ENCODE measurements at places on chromosomes 12 and 14.

DNA sequence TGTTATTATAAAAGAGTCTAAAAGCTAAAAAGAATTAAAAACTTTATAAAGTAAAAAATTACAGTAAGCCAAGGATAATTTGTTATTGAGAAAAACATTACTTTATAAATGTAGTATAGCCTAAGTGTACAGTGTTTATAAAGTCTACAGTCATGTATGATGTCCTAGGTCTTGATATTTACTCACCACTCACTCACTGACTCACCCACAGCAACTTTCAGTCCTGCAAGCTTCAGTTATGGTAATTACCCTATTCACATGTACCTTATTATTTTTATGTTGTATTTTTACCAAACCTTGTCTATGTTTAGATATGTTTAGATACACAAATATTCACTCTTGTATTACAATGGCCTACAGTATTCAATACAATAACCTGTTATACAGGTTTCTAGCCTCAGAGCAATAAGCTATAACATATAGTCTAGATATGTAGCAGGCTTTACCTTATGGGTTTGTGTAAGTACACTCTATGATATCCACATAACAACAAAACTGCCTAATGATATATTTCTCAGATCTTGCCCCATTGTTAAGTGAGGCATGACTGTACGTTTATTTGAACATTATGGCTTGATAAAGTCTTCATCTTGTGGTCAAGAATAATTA is 113.7 kb upstream of the KITLG start:
- no peak for DNase-seq

DNA sequence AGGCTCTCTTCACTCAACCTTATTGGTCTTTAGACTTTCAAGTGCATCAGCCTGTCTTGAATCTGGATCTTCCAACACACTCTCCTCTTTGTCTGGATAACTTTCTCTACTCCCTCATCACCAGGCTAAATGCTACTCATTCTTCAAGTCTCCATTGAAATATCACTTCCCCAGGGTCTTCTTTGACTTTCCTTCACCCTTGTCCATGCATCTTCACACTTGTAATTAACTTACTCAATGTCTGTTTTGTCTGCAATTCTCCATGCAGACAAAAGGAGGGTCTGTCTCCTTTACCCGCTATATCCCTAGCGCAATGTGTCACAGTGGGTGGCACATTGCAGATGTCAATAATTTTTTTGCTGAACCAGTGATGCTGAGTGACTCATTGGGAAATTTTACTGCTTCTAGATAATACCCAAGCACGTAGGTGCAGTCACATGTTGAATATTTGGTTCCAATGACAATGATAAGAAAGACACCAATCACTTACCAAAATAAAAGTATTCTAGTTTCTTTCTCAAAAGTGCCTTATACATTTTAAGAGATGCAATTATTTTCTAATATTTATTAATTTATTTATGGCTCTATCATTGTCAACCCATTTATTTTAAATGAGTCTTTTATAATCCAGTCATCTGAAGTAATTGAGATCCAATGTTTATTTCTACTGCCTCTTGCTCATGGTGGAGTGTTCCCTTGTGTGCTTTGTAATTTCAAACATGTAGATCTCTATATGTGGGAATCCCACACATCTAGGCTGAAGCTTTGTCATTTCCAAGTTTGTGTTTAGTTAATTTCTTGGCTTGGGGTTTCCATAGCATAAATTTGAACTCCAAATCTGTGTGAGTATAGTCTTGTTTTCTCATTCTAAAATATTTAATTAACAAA is 21.7 kb upstream of the RFC5 start:
- no peak for DNase-seq

- no peak for DNase-seq
Measured at GRCh38 chr12:2681450-2682205, 113.1 kb upstream of the FKBP4 start.

DNA sequence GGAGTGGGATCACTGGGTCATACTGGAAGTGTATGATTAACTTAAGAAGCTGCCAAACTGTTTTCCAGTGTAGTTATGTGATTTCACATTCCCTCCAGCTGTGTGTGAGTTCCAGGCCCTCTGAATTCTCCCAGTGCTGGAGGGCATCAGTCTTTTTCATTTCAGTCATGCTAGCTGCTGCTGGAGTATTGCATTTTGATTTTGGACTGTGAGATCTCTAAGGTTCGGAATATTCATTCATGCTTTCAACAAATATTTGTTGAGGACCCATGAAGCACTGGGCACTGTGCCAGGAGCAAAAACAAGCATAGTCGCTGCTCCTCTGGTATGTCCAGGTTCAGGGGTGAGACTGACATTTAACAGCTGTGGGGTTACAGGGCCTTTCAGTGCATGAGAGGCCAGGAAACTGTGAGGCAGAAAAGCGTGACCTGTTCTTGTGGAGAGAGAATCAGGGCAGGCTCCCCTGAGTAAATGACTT is 133.2 kb downstream of the SCARB1 start:
- DNase-seq, result no peak

GRCh38 chr12:129081755-129082250 is 228.5 kb downstream of the GLT1D1 start:
- no peak for DNase-seq

DNA sequence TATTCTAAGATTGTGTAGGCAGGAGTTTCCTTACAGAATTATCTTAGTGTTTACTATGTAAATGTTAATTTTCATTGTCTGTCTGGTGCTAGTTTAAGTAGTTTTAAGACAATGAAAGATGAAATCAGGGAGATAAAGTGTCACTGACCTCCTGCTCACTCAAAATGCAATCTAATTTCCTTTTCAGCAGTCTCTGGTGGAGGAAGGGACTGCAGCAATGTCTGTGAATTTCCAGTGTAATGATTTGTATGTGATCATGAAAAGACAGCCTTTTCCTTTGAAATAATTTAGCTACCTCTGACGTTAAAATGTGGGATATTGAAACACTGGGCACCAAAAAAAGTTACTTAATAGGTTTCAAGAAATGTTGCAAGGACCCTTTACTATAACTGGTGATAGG is 779.7 kb upstream of the FLRT2 start:
- DNase-seq, result no peak

GRCh38 chr14:20569066-20569465 is 8.2 kb upstream of the RNASE9 start:
- DNase-seq, result no peak

DNA sequence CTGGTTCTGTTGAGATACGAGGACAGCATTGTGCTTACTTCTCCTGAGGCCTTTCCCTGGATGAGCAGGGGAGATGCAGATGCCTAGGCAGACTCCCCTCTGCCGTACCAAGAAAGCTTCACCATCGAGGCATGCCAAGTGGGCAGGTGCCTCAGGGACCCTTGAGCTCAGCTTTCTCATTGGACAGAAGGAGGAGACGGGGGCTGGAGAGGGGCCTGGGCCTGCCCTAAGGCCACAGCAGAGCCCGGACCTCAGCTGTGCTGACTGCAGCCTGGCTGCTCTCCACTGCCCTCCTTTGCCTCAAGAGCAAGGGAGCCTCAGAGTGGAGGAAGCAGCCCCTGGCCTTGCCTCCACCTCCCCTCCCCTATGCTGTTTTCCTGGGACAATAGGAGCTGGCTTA is 23.4 kb downstream of the SERPINA1 start:
- DNase-seq, result no peak

- no peak for DNase-seq
Measured at GRCh38 chr12:130075497-130076076, 86.7 kb upstream of the FZD10 start.

DNA sequence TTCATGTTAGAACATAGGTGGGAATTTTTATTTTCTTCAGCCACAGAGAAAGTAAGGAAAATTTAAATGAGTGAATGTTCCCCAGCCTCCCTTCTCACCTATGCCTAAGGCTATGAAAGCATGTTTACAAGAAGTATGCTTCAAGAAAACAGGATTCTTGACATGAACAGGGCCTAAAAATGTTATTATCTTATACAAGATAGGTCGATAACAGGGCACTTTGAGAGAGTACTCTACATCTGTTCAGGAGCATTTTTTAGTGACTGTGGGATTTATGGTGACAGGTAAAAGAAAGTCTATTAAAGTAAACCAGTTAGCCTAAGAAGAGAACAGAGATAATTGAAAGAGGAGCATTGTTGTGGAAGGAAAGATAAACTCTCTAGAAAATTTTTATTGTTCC is 222.9 kb upstream of the DAAM1 start:
- no peak for DNase-seq

DNA sequence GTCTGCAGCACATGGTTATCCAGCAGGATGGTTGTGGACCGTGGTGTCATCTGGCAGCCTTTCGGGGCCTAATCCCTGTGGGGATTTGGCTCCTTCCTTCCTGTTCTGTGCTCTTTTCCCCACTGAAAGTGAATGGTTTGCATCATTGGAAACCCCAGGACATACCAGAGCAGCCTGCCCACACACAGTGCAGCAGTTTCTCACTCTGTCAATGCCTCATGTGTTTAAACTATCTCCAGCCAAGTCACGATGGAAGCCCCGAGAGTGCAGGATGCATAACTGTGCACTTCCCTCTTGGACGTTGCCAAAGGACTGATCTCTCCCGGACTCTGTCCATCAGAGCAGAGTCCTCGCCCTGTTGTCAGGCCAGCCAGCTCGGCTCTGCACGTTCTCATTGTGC is 29.0 kb upstream of the AMN start:
- no peak for DNase-seq

DNA sequence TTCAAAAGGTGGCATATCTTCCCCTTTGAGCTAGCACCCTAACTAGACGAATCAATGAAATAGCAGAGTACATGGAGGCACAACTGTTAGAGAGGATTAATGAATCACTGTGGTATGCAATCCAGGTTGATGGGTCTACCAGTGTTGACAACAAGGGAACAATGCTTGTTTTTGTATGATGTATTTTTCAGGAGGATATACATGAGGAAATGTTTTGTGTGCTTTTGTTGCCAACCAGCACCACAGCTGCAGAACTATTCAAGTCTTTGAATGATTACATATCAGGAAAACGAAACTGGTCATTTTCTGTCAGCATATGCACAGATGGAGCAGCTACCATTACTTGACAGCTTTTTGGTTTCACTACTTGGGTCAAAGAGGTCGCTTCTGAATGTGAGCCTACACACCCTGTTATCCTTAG is 142.6 kb downstream of the GPHN start:
- no peak for DNase-seq

DNA sequence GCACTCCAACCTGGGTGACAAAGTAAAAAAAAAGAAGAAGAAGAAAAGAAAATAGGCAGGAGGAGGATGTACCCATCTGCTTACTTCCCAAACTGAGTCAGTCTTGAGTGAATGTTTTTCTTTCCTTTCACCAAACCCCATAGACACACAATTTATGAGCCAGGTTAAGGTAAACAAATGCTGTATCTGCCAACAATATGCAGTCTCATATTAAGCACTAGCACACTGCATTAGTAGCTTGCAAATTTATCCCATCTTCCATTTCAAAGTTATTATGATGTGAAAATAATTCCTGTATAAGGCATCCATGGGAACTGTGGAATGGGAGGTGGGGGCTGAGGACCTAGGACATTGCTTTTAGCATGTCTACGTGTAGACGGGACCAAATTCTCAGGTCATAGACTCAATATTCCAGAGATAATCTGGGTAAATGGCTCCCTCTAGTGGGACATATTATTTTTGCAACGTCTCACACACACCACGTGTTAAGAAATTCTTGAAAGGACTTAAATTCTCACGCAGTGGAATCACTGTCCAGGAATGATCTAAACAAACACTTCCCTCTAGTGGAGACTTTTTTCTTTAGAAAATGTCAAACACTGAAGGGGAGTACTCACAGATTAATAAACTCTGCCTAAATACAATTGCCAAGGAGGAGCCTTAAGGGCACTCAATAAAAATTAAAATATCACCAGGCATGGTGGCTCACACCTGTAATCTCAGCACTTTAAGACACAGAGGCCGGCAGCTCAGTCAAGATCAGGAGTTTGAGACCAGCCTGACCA is 17.1 kb upstream of the OR10P1 start:
- DNase-seq, result no peak

DNA sequence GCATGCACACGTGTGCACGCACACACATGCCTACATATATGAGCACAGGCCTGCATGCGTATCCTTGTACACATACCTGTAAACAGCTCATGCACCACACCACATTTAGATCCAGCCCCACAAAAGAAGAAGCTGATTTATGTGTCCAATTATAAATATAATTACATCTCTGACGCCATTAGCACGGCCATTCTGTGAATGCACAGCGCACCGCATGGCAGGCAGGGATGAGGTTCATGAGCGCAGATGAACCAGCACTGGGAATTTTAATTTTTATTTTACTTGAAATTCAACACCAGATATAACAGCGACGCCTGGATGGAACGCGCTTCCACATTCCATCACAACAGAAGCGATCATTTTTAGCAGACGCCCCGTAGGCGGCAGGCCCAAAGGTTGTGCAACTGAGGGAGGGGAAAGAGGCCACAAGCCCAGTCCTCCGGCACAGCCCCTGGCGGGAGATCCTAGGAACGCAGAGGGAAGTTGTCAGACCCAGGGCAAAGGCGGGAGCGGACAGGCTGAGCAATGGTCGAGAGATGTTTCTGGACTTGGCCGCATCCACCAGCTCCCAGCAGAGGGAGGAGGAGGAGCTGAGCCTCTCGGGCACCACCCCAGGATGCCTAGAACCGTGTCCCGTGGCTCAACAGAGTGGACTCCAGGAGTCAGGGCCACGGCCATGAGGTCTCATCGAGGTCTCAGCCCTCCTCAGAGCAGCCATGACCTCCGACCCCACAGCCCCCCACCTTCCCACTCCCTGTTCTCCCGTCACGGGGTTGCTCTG is 37.9 kb upstream of the GALNT9 start:
- DNase-seq, result no peak
